B cell (primary cell): ENCODE measurements at places on chromosomes 5 and 9.

DNA sequence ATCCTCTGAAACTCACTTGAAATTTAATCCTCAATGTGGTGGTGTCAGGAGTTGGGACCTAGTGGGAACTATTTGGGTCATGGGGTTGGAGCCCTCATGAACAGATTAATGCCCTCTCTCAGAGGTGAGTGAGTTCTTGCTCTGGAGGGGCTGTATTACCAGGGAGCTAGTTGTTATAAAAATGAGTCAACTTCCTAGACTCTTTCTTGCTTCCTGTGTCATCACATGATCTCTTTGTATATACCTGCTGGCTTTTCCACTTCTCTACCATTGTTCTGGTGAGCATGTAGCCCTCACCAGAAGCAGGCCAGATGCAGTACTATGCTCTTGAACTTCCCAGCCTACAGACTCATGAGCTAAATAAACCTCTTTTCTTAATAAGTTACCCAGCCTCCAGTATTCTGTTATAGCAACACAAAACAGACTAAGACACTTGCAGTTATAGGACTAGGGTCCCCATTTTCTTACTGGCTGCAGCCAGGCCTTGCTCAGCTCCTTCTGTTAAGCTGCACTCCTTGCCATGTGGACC lies 127.5 kb downstream of the SUSD1 start:
- no peak for DNase-seq

GRCh38 chr9:87717456-87717855 lies 8.5 kb upstream of the CTSL start:
- DNase-seq = no peak

GRCh38 chr9:27765266-27766072 lies 192.2 kb upstream of the C9orf72 start:
- no peak for DNase-seq

DNA sequence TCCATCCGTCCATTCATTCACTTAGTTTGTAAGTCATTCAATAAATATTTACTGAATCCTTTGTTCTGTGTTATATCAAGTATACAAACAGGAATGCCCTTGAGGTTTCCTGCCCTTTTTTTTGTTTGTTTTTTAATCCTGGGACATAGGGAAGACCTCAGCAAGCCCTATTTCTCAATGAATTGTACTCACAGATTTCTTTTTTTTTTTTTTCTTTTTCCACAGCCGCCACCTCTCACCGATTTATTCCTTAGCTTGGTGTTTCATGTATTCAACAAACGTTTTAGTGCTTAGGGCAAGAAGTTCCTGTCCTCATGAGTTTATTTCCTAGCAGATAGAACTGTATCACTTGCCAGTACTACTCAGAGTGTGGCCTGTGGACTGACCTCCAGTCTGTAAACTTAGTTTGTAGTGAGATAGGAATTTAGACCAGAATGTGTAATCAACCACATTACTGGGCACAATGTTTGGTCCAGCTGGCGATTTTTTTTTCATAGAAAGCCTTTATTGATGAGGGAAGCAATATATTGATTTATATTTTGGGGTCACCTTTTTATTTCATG lies 35.4 kb upstream of the C5orf47 start:
- no peak for DNase-seq

DNA sequence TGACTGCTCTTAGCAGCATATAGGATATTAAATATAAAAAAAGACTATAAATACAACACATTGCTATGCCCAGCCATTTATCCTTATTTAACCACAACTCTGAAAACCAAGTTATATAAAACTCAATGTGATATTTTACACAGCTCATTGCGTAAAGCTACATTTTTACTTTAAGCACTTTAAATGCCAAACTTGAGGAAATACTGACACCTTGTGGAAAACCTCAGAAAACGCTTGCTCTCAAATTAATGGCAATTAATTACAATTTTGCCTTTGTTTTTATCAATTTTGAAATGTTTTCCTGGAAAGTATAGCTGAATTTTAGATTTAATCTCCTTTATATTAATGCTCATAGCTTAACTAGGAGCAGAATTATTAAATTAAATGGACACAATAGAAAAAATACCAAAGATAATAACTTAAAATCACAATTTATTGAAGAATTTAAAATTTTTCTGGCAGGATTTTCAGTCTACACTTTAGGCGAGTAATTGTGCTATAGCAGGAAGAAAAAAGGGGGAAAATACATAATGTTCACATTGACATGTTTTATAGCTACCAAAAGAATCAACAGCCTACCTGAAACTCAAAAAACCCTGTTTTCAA lies 25.2 kb upstream of the PLAC8L1 start:
- peak; percentile 14 for DNase-seq

DNA sequence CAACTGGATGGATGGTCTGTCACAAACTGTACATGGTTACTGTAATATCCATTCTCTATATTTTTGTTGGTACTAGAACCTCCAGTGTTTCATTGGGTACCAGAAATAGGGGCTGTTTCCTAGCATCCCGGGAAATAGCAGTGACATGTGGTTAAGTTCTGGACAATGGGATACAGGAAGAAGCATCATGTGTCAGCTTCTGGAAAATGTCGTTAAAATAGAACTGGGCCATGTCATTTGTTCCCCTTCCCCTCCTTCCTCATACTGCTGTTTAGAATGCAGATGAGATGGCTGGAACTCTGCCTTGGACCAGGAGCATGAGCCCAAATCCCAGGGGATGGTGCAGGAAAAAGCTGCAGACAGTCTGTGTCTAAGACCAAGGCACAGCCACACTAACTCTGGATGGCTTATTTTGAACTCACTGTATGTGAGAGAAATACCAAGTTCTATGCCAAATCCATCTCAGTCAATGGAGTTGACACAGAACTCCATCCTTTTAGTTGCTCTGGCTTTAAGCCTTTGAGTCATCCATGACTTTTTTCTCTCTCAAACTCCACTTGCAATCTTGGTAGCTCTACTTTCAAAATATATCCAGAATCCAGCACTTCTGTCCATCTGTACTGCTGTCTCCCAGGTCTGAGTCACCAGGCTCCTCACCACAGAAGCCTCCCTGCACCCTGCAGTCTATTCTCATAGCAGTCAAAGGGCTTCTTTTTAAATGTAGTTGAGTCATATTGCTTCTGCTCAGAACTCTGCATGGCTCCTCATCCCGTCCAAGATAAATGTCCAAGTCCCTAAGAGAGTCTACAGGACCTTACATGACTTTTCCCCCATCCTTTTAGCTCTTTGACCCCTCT lies 184.2 kb downstream of the NSG2 start:
- DNase-seq = no peak

GRCh38 chr9:120950421-120951388 lies 24.1 kb upstream of the TRAF1 start:
- DNase-seq = no peak

DNA sequence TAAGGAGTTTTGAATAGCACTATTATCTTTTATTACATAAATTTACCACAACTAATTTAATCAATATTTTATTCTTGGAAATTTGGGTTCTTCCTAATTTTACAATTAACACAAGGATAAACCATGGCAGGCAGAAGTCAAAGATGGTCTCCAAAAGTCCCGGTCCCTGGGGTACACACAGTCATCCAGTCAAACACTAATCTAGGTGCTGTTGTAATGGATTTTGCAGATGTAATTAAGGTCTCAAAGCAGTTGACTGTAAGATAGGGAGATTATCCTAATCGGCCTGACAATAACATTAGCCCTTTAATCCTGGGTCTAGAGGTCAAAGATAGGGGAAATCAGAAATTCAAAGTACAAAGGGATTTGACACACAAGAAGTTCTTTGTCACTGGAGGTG lies 57.5 kb upstream of the HTR1A start:
- DNase-seq = no peak

GRCh38 chr5:174490728-174491127 lies 233.7 kb upstream of the MSX2 start:
- DNase-seq = no peak

DNA sequence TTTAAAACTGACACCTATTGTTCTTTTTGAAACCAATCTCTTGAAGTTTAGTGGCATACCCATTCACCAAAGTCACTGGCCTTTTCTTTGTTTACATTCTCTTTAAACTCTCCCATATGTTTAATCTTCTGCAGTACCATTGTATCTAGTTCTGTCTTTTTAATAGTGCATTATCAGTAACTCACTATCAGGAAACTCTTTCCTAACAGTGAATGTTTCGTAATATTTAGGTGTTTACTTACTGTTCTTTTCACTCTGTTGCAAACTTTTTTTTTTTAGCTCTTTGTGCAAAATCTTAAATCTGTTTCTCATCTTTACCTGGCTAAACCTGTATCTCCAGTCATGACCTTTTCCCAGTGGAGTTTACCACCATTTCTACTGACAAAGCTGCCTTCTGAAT lies 17.2 kb downstream of the SMAD5 start:
- no peak for DNase-seq

GRCh38 chr5:127375544-127376091 lies 85.0 kb downstream of the MEGF10 start:
- no peak for DNase-seq

DNA sequence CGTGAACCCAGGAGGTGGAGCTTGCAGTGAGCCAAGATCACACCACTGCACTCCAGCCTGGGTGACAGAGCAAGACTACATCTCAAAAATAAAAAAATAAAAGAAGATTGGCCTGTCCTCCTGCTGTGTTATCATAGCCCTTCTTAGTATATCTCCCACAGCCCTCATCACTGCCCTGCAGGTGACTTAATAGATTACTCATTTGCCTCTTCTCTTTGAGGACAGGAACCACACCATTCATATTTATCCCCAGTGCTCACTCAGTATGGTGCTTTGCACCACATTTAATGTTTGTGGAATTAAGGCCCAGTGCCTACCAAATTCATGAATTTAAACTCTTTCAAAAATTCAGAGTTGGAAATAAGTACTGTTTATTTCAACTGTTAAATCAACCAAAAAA lies 10.3 kb downstream of the IDNK start:
- no peak for DNase-seq

GRCh38 chr5:138468966-138469539 lies 3.8 kb downstream of the EGR1 start:
- DNase-seq = no peak

- DNase-seq = peak; percentile 72
Measured at GRCh38 chr9:136342181-136343120, 15.1 kb downstream of the GPSM1 start.

DNA sequence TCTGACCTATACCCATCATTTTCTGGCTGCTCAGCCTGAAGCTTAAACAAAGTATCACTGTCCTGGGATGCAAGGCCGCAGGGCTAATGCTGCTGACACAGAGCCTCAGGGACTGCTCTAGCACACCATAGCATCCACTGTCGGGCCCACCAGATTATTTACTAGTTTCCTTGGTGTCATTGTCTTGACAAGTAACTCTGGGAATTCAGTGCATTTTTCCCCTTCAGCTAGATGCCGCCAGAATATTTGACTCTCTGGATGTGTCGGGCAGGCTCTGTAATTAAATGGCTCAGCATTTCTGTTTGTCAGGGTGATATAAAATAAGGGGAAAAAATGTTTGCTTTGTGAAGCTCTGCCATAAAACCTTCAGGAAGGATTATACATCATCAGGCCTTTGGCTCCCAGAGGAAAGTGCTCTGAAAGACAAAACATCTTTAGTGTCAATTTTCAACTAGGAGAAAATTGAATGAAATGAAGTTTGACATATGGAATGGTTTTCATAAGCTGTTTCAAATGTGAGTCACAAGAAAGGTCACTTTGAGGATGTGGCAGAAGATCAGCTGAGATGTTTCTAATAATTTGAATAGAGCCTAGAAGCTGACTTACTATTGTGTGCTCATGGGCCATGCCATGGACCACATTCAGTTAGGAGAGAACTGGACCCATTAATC lies 350.1 kb downstream of the TMEM232 start:
- DNase-seq = no peak

GRCh38 chr5:68028131-68028727 lies 187.3 kb upstream of the PIK3R1 start:
- no peak for DNase-seq

GRCh38 chr5:20575571-20575970 lies 587.6 kb upstream of the CDH18 start:
- DNase-seq = no peak

DNA sequence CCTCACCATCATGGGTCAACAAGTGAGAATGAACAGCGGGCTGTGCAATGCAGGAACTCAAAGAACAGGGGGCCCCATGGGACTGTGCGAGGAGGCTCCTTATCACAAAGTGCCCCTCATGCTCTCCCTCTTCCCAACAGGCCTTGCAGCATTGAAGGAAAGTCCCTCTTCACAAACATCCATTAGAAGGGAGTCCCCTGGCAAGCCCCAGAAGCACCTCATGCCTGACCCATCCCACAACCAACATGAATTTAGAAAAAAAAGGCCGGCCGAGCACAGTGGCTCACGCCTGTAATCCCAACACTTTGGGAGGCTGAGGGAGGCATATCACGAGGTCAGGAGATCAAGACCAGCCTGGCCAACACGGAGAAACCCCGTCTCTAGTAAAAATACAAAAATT lies 122.6 kb upstream of the FSTL4 start:
- DNase-seq = no peak

GRCh38 chr9:97276310-97276852 lies 31.1 kb upstream of the CCDC180 start:
- no peak for DNase-seq
